ENCODE measurements at places on chromosomes 4 and X.
A peak's percentile ranks its signal among the peaks of the same experiment; 100 is the strongest.

DNA sequence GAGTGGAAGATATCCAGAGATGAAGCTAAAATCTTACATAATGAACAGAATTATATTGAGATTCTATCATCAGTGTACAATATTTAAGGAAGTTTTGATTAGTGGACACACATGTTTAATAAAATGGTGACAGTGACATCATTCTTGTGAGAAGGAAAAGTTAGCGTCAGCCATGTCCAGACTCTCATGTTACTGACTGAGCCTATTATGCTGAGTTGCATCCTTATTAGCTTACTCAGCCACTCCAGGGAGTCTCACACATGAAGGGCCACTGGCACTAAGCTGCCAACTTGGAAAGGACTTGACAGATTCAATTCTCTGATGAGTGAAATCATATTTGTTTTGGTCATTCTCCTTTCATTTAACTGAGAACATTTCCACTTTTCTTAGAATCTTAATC lies 170.6 kb downstream of the BANK1 start:
- no peak for DNase-seq

GRCh38 chr4:21887481-21887880 lies 61.1 kb downstream of the KCNIP4 start:
- no peak for DNase-seq

GRCh38 chrX:123481913-123482851 lies 250.7 kb downstream of the THOC2 start:
- DNase-seq, result no peak

DNA sequence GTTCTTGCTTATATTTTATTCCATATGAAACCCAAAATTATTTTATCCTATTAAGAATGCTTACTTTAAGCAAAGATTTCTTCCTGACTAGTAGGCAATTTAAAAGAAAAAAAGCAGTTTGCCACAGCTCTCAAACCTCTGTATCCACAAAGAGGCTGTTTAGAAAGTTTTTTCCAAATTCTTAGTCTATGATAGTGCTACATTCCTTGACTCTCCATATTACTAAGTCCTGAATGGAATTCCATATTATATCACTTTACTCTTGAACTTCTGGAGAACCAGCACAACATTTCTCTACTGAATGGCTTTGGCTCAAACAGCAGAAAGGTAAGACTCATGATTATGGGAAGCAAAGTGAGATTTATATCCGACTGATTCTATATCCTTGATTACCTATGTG lies 8.3 kb downstream of the SLC10A6 start:
- no peak for DNase-seq

DNA sequence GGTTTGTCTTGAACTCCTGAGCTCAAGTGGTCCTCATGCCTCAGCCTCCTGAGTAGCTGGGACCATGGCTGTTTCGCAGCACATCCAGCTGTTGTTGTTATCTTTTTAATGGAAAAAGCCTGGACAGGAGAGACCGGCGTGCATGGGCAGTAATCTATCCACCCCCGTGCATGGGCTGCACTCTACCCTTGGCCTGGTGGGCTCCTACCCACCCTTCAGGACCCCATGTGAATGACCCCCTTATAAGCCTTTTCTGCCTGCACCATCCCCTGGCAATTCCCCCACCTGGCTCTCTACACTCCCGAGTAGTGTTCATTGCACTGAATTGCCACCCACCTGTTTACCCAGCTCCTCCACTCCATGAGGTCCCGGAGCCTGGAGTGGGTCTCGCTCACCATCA lies 18.9 kb upstream of the HTRA3 start:
- DNase-seq, result no peak

DNA sequence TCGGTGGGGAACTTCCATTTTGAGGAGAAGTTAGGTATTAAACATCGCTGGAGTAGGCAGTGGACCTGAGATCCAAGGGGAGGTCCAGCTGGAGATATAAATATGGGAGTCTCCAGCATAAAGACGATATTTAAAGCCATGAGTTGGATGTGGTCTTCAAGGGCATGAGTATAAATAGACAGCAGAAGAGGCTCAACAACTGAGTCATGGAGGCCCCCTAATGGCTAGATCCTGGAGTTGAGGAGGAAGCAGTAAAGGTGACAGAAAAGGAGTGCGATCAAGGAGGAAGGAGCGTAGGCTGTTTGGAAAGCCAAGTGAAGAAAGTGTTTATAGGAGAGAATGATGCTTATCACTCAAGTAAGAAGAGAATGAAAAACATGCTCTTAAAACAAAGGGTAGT lies 18.1 kb upstream of the APBB2 start:
- DNase-seq, result no peak

DNA sequence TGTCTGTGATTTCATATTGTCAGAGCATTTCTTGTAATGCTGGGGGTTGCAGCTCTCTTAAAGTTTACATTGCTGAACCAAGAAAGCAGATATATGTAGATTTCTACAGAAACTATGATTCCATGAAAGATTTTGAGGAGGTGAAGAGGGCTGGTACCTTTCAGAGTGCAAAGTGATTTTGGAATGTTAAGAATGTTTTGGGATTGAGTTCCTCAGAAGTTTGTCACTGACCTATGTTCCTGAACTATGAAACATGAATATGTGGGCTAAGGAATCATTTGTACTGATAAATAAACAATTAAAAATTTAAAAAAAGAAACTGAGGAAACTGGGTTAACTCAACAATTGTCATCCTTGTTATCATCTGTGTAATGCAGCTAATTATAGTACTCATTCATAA lies 12.3 kb upstream of the CHIC2 start:
- DNase-seq, result no peak

- DNase-seq, result peak; percentile 82
These were observed 15.1 kb downstream of the PALLD start for GRCh38 chr4:168511780-168512489.

GRCh38 chrX:43899878-43900815 lies 17.9 kb upstream of the MAOB start:
- no peak for DNase-seq

GRCh38 chr4:173934933-173935620 lies 348.4 kb downstream of the FBXO8 start:
- no peak for DNase-seq

DNA sequence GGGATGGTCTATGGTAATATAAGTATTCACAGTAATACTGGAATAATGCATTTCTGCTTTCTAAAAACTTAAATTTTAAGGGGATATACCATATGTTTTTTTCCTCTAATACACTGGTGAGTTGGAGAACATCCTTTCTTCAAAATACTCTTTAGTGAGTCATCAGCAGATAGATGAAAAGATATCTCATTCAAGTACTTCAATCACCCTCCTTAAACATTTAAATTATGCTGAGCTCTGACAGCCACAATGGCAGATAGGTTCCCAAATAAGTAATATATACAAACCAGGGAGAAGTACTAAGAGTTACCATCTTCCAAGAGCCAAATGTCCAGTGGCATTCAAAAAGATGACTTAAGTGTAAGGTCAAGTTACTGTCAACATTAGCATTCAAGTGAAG lies 52.2 kb downstream of the AMMECR1 start:
- no peak for DNase-seq

DNA sequence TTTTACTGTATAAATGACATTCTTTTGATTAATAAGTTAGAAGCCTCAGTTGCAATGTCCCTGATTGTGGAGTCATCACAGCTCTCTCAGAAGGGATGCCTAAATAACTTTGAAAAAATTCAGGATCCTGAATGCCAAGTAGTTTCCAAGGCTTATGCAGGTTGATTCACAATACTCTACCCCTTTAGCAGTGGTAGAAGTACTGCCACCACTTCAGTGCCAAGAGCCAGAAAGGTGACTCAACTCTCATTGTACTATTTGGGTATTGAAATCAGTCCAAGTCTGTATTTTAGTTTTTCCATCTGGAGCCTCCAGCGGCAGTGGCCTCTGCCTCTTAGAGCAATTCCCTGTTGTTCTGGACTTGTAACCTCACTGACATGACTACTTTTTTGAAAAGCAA lies 320.1 kb upstream of the NDST4 start:
- no peak for DNase-seq

GRCh38 chr4:48108309-48109073 lies 25.6 kb downstream of the TXK start:
- no peak for DNase-seq

DNA sequence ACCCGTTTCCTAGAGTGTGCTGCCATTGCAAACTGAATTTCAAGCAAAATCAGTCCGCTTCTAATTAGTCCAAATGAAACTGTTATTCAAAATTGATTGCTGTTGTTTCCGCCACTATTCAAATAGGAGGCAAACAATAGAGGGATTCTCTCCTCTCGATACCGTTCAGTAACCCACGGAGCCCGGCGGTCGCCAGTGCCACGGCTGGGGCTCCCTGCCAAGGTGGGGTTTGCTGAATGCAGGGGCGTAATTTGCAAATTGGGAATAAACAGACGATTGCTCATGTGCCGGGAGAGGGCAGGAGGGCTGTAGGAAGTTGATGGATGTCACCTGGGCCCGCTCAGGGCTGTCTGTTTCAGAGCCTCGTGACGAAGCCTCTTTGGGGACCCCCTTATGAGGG lies 8.8 kb downstream of the ADRA2C start:
- DNase-seq, result no peak

DNA sequence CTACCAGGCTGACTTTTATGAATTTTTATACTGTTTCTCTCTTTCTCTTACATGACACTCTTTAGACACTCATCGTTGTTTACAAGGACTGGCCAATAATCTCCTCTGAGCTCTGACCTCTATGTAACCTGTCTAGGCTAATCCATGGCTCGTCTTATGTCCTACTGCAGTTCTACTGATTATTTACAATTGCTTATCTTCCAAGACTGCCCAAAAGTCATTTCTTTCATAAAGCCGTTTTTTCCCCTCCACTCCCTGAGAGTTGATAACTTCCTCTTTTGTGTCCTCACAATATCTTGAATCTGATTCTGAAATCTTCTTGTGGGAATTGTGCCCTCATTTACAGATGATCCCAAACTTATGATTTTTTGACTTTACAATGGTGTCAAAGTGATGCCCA lies 18.3 kb upstream of the SNCA start:
- no peak for DNase-seq

DNA sequence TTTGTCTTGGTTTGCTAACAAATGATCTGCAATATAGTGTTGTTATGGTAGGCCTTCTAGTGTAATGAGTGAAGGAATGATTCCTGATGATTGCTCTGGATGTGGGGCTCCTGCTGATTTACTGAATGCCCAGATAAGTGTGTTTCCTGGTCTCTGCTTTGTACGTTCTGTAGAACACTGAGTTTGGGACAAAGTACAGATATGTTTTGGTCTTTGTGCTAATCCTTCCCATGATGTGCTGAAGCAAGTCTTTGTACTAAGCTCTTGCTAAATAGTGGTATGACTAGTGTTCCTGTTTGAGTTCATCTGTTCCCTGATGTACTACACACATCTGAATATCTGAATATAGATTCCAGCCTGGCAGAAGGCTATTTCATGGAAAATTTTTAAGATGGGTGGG lies 36.9 kb upstream of the XIAP start:
- no peak for DNase-seq

DNA sequence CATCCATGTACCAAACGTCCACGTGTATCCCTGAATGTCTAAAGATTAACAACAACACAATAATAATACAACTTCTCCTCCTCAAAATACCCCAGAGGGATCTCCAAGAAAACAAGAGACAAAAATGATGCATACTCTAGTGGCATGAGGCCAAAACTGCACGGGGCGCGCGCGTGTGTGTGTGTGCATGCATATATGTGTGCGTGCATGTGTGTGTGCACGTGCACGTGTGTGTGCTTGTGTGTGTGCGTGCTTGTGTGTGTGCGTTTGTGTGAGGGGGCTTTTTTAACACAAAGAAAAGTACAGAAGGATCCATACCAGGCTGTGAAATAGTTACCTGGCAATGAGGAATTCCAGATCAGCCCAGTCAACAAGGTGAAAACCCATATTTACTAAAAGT lies 48.5 kb downstream of the PRKX start:
- DNase-seq, result no peak

DNA sequence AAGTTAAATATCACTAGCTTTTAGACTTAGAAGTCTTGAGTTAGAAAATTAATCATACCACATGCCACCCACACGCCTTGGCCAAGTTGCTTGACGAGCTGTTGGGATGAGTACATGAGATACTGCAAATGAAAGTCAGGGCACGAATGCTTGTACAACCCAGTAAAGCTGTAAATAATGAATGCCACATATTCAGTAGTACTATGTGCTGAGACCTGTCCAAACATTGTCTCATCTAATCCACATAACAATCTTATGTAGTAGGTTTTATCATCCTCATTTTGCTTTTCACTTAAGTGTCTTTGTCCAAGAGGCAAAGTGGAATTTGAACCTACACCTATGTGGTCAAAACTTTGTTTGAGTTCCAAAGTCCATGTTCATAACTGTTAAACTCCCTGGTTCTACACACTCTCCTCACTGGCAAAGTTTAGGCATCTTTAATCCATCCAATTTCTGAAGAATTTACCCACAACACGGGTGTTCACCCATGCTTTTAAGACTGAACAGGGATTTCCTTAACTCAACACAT lies 74.1 kb downstream of the LDB2 start:
- no peak for DNase-seq

DNA sequence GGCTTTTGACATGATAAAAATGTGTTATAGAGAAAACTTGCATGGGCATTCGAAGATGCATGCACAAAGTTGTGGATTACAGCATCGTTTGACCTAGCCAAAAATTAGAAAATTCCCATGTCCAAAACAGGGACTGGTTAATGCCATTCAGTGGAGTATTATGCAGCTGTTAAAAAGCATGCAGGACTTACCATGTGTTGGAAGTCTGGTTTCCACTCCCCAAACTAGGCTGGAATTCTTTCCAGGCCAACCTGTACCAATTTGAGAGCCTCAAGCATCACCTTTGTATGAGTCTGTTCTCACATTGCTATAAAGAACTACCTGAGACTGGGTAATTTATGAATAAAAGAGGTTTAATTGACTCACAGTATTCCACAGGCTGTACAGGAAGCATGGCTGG lies 45.9 kb upstream of the MTM1 start:
- no peak for DNase-seq

- no peak for DNase-seq
These were observed 41.4 kb upstream of the NDST4 start for GRCh38 chr4:115154826-115155225.

- no peak for DNase-seq
These were observed 406.5 kb downstream of the IQCM start for GRCh38 chr4:149409146-149409545.

DNA sequence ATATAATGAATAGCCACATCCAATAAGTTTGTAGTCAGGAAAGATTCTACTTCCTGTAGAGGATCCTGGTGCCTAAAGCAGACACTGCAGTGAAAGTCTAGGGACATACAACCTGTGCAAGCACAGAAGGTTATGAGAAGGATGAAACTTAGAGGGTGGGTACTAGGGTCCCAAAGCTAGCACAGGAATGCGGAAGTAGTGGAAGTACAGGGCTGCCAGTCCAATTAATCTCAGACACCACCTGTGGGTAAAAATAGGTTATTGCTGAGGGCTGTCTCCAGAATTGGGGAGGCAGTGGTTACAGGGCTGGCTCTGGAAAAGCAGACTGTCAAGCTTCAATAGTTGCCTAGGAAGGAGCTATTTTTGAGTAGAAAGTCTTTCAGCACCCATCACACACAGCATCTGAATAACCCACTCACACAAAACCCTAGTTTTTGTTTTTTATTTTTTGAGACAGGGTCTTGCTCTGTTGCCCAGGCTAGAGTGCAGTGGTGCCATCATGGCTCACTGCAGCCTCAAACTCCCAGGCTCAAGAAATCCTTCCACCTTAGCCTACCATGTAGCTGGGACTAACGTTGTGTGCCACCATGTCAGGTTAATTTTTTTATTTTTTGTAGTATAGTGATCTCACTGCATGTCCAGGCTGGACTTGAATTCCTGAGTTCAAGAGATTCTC lies 50.8 kb upstream of the ELF2 start:
- DNase-seq, result no peak

- no peak for DNase-seq
These were observed 51.1 kb downstream of the LEF1 start for GRCh38 chr4:108117418-108118182.

- no peak for DNase-seq
These were observed 548.1 kb downstream of the PPP4R3C start for GRCh38 chrX:26915064-26915463.

All from CD8-positive, alpha-beta T cell (primary cell).